ENCODE measurements at places on chromosomes 11 and 22.

DNA sequence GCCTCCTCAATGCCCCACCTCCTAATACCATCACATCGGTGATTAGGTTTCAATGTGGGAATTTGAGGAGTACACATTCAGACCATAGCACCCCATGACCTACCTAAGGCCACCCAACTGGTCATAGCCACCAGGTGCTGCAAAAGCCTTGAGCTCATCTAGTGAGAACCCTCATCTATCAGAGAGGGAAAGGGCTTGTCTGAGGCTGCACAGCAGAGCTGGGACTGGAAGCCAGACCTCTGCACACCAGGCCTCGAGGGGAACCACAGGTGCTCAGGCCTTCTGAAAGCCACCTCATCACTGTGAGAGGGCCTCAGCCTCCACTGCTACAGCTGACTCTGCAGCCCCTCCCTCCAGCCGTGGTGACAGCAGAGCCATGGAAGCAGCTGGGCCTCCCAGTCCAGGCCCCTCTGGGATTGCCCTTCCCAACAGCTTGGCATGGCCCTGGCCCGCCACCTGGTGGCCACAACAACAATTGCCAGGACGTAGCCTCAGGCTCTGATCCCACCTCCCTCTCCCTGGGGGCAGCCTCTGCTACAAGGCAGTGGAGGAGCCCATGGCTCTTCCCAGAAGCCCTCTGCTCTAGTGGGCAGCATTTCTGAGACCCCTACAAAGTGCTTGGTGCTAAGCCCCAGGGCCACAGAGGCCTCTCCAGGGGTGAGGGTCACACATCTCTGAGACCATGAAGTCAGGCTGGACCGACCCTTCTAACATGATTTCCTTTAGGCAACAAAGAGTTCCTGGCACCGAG, 41.0 kb upstream of the PRDM11 start:
- peak; percentile 68 for DNase-seq

GRCh38 chr11:45724153-45724552, 58.7 kb upstream of the CHST1 start:
- DNase-seq: no peak

GRCh38 chr11:84106541-84106940, 820.4 kb upstream of the CCDC90B start:
- no peak for DNase-seq

DNA sequence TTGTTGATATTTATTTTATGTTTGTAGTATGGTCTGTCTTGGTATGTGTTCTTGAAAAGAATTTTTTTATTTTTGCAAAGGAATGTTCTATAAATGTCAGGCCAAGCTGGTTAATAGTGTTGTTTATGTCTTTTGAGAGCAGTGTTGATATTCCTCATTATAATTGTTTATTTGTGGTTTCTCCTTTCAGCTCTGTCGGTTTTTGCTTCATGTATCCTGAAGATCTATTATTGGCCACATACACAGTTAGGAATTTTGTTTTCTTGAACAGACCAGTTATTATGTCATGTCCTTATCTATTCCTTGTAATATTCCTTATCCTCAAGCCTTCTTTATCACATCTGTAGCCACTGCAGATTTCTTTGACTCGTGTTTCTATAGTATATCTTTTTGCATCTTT, 56.5 kb downstream of the PDHX start:
- DNase-seq: no peak

DNA sequence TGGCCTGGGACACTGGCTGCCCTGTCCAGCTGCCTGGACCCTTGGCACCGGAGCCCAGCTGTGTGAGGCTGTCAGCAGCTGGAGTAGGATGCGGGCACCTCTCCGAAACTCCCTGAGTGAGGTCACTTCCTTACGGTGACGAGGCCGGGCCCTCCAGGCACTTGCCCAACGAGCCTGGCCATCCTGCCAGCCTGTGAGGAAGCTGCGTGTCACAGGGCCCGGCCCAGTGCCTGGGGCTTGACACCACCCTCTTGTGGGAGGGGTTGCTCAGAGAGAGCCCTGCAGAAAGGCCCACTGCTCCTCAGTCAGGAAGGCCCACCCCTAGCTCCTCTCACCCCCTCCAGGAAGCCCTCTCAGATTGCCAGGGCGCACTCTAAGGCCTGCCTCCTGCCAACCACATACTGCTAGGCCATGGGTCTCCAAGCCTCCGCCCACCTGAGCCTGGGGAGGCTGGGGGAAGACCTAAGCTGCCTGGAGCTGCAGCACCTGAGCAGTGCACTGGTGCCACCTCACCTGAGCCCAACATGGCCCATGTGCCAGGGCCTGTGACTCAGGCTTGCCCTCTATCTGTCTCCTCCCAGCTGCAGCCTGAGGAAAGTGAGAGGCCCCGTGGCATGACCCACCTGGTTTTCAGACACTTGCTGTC, 4.3 kb upstream of the PHLDA2 start:
- DNase-seq: peak; percentile 63

GRCh38 chr11:7348432-7349304, 97.0 kb downstream of the SYT9 start:
- DNase-seq: no peak

GRCh38 chr11:87322568-87322967, 284.8 kb downstream of the TMEM135 start:
- no peak for DNase-seq

- no peak for DNase-seq
Observed at GRCh38 chr11:118533769-118534729, 3.1 kb downstream of the TMEM25 start.

- no peak for DNase-seq
Observed at GRCh38 chr11:112977755-112978154, 16.5 kb downstream of the NCAM1 start.

- no peak for DNase-seq
Observed at GRCh38 chr22:50277761-50278160, 7.6 kb upstream of the MAPK11 start.

DNA sequence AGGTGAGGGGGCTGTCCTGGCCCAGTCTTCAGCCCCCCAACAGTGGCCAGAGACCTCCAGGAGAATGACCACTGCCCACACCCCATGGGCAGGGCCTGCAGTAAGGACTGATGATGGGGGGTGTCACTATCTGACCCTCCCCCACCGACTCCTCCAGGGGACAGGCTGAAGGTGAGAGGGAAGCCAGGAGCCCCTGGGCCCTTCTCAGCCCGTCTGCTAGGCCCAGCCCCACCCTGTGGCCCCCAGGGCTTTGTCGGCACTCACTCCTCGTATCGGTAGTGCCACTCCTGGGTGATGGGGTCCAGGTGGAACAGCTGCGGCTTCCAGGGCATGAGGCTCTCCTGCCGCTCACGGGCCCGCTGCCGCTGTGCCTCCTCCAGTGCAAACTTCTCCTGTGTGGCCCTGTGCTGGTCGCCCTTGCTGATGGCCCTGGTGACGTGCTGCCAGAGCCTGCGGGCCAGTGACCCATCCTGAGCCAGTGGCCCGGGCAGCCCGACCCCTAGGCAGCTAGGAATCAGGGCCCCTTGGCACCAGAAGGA, 35.4 kb upstream of the CARS1 start:
- DNase-seq: no peak

- DNase-seq: no peak
Observed at GRCh38 chr11:68847395-68847794, 5.7 kb upstream of the CPT1A start.

DNA sequence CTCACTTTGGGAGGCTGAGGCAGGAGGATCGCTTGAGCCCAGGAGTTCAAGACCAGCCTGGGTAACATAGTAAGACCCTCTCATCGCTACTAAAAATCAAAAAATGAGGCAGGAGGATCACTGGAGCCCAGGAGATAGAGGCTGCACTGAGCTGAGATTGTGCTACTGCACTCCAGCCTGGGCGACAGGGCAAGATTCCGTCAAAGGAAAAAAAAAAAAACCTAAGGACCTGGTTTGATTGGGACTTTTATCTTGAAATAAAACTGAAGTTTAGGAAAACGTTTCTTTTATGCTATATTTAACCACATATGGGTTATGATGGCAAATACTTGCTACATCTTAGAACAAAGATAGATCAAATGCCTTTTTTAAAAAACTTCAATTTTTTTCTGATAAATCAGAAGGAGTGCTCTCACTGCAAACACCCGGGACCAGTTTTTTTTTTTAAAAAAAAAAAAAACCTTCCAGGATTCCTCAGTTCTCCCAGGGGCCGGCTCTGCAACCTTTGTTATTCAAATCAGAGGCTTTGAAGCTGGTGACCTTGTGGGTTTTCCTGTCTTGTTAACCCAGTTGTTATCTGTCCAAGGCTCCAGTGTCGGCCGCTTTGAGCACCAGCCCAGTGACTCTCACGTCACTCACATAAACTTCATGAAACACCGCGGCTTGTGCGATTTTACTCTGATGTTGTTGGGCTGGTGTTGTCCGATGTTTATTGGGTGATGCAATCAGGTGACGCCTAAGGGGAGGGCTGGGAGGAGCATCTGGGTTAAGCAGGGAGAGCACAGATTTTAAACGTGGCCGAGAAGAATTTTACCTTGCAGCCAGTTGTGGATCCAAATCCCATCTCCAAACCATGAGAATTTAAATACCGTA, 24.7 kb upstream of the SLC22A12 start:
- DNase-seq: peak; percentile 28

GRCh38 chr11:62539238-62539925, 7.2 kb downstream of the AHNAK start:
- DNase-seq: no peak

GRCh38 chr11:95739108-95739938, 50.3 kb downstream of the FAM76B start:
- no peak for DNase-seq

DNA sequence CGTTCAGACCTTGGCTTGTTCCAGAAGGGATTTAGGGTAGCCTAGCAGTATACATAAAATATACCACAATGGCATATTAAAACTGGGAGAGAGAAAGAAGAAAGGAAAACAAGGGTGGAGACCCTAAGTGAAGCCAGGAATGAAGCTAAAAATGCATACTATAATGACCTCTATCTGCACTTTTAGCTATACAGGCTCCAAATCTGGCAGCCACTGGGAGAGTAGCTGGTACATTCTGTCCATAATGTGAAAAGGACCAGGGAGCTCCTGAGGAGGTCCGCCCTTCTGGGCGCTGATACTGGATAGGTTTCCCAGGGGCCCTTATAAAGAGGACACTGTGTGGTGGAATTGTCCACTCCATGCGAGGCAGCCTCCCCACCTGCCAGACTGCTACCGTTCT, 42.8 kb downstream of the PRDM11 start:
- DNase-seq: no peak

GRCh38 chr11:50098186-50098725, 65.6 kb downstream of the OR4C45 start:
- DNase-seq: no peak

All from CD4-positive, alpha-beta T cell treated with Interleukin-12 subunit alpha and Interleukin-12 subunit beta, for 1 hour (primary cell).